ENCODE measurements at places on chromosomes 11 and 22.
A peak's percentile ranks its signal among the peaks of the same experiment; 100 is the strongest.

DNA sequence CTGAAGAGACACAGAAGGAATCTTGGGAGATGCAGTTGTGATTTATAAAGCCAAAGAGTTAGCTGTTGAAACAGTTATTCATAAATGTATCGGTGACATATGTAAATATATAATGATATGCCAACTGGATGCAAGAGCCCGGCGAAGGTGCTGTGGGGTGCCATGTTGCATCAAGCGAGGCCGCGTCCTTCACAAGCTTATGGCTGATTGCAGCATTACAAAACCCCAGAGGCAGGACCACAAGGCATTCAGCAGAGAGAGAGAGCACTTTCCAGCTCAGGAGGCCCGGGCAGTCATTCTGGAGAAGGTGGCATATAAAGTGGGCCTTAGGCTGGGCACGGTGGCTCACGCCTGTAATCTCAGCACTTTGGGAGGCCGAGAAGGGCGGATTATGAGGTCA lies 65.6 kb downstream of the LARGE1 start:
- DNase-seq, result no peak

DNA sequence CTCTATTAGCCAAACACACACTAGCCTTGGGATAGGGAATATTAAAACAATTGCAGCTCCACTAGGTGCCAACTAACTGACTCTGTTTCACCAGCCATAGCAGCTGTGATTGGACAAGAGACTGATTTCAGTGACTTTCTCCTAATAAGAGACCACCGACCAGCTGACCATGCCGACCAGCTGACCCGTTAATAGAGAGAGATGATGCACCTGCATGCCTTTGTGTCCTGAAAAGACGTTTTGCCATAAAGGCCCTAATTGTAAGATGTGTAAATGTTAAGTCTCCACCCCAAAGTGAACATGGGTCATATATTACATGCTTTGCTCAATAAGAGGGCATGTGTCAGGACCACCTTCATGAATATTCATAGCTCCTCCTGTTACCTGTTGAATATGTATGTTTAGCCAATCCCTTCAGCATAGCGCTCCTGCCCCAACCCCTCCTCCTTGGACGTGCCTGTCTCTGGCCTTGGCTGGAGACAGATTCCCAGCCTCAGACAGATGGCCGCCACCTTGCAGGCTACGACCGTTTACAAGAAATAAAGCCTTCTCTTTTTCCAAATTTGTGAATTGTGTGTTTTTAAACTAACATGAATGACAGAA lies 1.3 kb upstream of the NADSYN1 start:
- DNase-seq, result no peak

- DNase-seq, result no peak
These were observed 41.2 kb upstream of the SLC36A4 start for GRCh38 chr11:93238956-93239355.

DNA sequence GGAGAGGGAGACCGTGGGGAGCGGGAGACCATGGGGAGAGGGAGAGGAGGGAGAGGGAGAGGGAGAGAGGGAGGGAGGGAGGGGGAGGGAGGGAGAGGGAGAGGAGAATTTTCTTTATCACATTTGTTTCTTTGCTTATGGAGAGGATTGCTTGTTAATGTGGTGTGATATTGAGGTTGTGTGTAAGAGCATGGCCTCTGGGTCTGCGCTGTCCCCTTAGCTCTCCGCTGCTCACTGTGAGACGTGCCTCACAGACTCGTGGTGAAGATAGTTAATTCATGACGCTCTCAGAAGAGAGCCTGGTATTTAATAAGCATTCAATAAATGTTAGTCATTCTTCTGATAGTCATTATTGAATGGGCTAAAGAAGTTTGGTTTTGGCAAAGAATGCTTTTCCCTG lies 26.2 kb downstream of the PPFIA1 start:
- DNase-seq, result no peak

DNA sequence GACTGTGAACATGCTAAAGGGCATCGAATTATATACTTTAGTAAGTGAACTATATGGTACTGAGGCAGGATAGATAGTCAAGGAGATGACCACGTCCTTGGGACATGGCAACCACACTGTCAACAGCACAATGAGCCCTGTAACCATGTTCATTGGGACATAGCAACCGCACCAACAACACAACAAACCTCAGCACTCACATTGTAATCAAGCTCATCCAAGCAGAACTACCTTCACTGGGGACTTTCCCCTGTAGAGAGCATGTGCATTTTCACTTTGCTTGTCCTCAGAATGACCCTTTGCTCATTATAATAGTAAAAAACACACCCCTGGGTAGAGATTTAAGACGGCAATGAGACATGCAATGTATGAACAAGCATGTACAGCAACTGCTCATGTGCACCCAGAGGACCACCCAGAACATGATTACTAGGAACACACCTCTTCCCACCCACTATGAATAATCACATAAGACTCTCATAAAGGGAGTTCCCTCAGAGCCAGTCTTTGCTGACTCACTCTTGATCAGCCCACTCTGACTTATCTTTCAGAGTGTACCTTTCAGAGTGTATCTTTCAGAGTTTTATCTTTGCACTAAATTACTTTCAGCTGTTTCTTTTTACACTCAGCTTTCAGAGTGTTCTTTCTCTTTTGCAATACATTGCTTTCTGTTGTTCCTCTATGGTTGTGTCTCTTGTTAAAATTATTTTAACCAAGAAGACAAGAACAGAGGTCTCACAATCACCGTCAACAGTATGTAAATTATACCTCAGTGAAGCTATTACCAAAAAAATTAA lies 4.1 kb upstream of the PLAAT2 start:
- DNase-seq, result no peak

GRCh38 chr22:39170825-39171622 lies 18.5 kb upstream of the CBX7 start:
- DNase-seq, result peak; percentile 67

DNA sequence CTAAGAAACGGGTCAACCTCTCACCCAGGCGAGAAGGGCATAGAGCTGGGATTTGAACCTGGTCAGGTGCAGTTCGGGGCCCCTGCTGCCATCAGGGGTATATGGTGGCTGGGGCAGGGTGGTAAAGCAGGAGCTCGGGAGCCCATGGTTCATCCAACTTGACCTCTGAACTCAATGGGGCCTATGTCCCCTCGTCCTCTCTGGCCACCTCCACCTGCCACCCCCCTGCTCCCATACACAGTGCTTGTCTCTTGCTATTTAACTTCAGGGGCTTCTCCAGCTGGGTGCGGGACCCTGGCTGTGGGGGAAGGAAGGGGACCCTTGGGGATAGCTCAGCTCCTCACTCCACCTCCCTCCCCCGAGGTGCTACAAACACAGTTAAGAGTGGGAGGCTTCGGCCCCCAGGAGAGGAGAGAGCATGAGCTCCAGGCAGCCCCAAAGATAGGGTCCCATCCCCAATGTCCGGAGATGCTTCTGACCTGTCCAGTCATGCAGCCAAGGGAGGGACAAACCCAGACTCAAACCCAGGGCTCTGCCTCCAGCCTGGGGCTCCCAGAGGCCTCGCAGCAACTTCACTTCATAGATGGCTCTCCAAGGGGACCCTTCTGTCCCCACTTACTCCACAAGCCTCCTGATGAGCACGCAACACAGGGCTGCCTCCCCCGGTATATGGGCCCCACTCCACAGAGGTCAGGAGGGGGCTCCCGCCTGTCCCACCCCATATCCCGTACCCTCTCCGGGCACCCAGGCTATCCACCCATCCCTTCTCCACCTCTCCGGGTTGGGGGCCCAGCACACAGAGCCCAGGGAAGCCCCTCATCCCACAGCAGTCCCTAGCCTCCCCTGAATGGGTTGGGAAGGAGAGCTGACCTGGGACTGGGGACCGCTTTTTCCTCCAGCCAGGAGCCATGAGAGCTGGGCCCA lies 712 bp downstream of the IL2RB start:
- no peak for DNase-seq

DNA sequence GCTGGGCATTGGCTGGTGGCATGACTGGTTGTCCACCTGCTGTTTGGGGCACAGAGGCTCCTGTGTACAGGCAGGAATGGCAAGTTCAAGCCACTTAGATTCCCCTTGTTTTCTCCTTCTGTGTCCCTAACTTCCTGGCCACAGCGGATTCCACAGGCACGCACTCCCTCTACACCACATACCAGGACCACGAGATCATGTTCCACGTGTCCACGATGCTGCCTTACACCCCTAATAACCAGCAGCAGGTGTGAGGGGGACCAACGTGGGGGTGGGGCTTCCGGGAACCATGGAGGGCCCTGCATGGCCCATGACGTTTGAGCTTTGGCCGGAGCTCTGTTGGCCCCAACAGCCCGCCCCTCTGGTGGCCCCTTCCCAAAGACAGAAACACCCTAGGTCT lies 7.8 kb downstream of the SIPA1 start:
- no peak for DNase-seq

Data from bone marrow (tissue), 2 donors.